Astrocyte of the spinal cord (primary cell): ENCODE measurements at places on chromosomes 1 and 21.
A peak's percentile ranks its signal among the peaks of the same experiment; 100 is the strongest.

DNA sequence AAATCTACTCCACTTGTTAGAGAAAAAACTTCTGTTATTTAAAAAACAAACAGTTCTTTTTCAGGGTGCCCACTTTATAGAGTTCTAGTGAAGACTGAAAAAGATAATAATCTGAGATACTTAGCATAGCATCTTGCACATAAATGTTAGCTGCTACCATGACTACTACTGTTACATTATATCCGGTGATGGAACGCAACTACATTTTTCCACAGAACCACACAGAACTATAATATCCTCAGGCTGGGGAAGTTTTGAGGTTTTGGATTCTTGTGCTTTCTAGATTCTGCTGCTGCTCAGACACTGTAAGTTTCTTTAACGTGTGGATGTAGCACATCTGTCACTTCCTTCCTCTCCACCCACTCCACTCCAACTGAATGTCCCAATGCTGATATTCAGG is 110.3 kb downstream of the PTPN14 start:
- DNase-seq: no peak

DNA sequence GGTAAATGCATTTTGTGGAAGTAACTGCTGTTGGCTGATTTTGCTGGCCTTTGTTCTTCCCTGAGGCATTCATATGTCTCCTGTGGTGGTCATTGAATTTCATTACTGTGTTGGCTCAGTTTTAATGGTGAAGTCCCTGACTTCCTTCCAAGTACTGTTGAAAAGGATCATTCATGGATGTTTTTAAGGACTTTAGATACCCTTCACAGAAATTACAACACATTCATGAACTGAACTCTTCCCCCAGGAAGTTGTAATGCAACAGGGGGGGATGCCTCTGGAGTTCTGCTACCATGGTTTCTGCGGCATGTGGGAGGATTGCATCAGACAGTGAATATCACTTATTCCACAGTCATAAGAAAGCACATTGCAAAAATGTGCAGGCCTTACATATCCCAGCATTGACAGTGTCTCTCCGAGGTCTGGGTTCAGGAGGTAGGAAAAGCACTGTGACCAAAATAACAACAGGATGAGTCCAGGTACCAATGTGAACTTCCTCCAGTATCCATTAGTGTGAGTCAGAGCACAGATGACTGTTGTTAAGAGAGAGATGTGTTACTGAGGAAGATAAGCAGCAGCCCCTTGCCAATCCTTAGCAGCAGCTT is 2.1 kb upstream of the RAB3GAP2 start:
- DNase-seq: peak; percentile 28

DNA sequence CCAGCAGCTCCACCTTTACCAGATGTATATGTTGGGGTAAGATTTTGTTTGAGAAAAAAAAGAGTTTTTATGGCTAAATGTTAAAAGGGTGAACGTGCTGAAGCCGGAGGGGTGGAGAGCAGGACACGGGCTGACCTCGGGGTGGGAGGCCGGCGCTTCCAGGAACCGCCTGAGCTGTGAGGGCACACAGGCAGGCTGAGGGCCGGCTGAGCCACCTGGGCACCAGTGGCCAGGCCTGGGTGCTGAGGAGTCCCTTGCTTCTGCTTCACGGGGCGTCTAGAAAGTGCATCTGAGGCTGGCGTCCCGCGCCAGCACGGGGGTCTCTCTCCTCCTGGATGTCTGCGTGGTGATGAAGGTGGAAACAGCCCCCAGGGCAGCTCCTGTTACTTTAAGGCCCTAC is 33.6 kb upstream of the ADARB1 start:
- no peak for DNase-seq

DNA sequence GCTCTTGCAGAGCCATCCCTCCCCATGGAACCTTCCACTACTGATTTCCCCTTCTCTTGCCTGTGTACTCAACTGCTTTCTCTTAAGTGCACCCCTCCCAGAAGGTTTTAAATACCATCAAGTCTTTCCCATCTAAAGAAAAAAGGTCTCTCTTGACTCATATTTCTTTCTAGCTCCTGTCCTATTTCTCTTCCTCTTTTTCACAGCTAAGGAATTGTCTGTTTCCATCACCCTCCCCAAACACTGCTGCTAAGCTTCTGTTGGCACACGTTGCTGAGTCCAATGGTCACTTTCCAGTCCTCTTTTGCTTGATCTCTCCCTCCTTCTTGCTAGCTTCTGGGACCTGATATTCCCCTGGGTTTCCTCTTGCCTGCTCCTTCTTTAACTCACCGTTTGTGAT is 13.3 kb upstream of the GNL2 start:
- DNase-seq: no peak

DNA sequence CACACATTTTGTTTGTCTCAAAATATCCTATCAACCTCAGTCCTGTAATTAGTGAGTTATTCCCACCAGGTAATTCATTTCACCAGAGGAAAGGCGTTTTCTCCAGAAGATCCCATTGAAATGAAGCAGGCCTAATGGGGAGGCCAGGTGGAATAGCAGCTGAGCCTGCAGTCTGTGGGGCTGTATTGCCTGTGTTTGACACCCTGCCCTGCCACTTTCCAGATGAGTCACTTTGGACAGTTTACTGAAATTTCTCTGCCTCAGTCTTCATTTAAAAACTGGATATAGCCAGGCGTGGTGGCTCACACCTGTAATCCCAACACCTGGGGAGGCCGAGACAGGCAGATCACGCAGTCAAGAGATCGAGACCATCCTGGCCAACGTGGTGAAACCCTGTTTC is 78.1 kb upstream of the PPP2R5A start:
- DNase-seq: no peak

- no peak for DNase-seq
Observed at GRCh38 chr1:235391874-235392273, 24.6 kb downstream of the TBCE start.

DNA sequence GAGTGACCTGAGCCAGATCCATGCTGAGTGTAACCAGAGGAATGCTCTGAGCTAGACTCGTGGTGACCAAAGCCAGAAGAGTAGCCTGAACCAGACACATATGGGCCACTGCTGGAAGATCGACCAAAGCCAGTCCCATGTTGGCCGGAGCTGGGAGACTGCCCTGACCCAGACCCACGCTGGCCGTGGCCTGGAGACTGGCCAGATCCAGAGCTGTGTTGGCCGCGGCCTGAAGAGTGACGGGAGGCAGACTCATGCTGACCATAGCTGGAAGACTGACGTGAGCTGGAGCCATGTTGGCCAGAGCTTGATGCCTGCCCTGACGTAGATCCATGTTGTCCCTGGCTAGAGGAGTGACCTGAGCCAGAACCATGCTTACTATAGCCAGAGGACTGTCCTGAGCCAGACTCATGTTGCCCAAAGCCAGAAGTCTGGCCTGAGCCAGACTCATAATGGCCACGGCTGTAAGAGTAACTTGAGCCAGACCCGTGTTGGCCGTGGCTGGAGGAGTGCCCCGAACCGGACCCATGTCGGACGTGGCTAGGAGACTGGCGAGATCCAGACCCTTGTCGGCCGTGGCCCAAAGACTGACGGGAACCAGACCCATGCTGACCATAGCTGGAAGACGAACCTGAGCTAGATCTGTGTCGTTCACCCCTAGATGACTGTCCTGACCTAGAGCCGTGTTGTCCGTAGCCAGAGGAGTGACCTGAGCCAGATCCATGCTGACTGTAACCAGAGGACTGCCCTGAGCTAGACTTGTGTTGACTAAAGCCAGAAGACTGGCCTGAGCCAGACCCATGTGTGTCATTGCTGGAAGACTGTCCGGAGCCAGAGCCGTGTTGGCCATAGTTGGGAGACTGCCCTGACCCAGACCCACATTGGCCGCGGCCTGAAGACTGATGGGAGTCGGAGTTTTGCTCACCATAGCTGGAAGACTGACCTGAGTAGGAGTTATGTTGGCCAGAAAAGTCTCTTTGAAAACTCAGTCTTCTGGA is 3.5 kb downstream of the HRNR start:
- no peak for DNase-seq

DNA sequence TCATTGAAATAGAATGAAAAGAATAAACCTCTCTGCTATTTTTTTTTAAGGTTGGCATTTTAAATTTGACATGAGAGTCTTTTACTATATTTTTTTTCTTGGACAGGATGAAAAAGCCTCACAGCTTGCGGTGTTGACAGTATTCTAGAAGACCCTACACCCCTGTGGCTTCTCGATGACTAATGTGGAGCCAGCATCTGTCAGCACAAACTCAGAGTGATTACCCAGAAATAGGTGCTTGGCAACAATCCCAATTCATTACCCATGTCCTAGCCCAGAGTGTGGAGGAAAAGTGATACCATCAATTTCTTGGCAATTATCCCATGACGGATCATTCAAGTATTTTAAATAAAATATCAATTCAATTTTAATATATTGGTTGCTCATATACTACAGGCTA is 186.8 kb upstream of the MAP1LC3C start:
- DNase-seq: no peak

DNA sequence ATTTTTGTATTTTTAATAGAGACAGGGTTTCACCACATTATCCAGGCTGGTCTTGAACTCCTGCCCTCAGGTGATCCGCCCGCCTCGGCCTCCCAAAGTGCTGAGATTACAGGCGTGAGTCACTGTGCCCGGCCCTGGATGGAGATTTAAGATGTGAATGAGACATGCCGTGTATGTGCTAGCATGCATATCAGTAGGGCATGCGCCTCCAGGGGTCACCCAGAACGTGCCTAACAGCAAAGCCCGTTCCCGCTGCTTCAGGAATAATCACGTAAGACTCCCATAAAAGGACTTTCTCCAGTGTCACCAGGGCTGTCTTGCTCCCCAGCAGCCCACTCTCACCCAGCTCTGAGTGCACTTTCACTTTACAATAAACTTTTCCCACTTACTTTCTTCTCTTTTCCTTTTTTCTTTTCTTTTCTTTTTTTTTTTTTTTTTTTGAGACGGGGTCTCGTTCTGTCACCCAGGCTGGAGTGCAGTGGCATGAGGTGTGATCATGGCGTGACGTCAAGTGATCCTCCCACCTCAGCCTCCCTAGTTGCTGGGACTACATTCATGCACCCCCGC is 46.9 kb upstream of the DISP3 start:
- no peak for DNase-seq

- peak; percentile 0 for DNase-seq
Observed at GRCh38 chr1:165444897-165445370, at the start of gene RXRG. RXRG (minus strand) TSS chr1:165445126; CDS start chr1:165444893, 233 bp downstream.

DNA sequence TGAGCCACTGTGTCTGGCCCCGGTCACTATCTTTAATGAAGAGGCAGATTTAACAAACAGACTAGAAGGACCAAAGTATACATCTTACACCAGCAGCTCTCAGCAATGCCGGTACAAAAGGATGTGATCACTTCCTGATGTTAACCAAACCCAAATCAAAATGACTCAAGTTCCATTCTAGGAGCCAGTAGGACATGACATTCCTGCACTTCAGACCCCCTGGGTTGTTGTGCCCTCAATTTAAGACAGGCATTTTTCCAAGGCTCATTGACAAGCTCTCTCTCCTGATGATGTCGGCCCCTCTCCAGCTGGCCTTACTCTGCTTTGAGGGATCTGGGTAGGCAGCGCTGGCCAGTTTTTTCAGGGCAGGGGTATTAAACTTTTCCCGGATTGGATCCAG is 35.1 kb downstream of the YARS1 start:
- peak; percentile 60 for DNase-seq

DNA sequence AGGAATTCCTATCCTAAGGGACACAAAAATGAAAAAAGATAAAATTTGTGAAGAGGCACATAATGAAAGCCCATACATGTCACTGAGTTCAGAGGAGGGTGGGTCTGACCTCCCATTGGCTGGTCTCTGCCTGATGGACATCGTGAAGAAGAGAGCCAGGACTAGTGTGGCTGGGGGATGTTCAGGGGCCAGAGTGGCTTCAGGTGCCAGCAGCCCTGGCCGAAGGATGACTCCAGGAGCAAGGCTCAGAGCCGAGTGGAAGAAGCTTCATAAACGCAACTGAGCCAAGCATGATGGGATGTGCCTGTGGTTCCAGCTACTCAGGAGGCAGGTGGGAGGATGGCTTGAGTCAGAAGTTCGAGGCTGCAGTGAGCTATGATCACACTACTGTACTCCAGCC is 56.9 kb upstream of the ATP5PO start:
- DNase-seq: no peak

DNA sequence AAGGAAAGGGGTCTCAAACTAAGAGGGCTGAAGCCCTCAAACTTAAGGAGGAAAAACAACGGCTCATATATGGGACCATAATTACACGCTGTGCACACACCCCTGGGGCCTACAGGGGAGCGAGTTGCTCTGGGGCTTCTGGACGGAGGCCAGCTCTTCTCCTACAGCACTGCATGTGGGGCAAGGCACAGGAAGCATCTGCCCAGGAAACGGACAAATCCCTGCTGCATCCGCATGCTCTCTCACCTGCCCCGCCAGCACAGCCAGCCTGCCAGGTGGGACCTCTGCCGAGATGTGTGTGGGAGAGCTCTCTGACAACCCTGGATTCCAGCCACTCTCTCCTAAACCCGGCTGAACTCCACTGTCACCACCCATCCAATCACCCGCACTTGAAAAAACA is 54.1 kb downstream of the MRPL37 start:
- DNase-seq: peak; percentile 66

DNA sequence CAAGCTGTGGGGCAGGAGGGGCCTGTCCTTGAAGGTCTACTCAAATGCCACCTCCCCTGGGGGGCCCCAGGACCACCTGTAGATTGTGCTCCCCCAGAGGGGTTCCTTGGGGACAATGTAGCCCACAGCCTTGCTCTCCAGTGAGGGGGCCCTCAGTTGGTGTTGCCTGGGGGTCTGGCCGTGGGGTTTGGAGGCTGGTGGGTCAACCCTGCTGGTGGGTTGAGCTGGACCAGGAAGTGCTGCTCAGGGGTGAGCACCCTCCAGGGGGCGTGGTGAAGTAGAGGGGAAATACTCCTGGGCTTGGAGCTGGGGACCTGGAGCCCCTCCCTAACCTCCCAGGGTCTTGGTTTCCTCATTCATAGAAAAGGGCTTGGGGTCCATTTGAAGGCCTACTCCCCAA is 143.6 kb upstream of the WNT4 start:
- DNase-seq: no peak

- DNase-seq: peak; percentile 88
Observed at GRCh38 chr1:198880397-198880796, 241.6 kb downstream of the PTPRC start.

GRCh38 chr1:225561675-225562074 is 91.2 kb downstream of the ENAH start:
- DNase-seq: no peak

- DNase-seq: peak; percentile 38
Observed at GRCh38 chr1:97668945-97669344, 251.9 kb downstream of the DPYD start.

GRCh38 chr1:242187816-242188215 is 188.9 kb upstream of the MAP1LC3C start:
- DNase-seq: no peak

GRCh38 chr21:45533361-45533845 is 8.8 kb downstream of the SLC19A1 start:
- no peak for DNase-seq
